ENCODE measurements at places on chromosomes 5 and 9.

- DNase-seq = no peak
Observed at GRCh38 chr9:136429683-136430491, 9.8 kb downstream of the INPP5E start.

DNA sequence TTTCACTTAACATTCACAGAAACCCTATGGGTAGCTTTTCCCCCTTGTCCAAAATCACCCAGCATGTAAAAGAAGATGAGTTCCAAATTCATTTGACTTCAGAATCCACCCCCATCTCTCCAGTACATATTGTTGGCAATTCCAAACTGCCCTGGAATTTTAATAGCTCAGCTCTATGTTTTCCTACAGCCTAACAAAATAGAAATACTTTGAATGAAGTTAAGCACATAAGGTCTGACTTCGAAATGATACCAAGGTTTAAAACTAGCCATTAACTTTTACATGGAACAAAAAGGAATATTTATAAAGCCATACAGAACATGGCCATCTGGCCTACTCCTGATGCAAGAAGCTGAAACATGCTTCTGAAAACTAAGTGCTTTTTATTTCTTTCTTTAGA is 634.3 kb downstream of the PDE4D start:
- DNase-seq = no peak

DNA sequence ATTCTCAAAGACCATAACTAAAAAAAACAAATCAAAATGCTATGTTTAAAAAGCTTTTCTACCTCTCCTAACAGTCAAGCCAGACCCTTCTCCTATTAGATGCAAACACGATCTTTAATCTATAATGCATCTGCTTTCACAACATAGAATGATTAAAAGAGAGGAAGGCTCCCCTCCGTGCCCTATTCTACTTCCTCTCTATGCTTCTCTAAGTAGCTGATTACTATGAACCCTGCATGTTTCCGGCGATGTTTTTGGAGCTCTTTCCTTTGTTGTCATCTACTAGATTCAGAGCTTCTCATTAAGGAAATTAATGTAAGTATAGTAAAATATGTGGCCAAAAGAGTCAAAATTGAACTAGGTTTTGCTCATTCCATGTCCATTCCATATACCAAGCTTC is 29.2 kb upstream of the CEP120 start:
- DNase-seq = no peak

DNA sequence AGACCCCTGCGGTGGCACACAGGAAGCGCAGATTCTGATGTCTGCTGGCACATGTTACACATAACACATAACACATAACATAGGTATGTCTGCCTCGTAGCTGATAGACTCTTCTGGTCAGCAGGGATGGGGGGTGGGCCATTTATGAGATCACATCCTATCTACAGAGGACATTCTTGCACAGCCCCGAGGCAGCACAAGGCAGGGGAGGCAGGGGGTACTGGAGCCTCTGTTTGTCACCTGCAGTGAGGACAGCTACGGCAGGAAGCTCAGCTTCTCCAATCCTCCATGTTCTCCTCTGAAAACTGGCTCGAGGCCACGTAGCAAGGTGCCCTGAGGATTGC is 16.7 kb upstream of the MED10 start:
- no peak for DNase-seq

GRCh38 chr5:133316346-133317343 is 264.8 kb downstream of the HSPA4 start:
- DNase-seq = no peak

- no peak for DNase-seq
Observed at GRCh38 chr5:89313804-89314588, 431.0 kb upstream of the MEF2C start.

- DNase-seq = no peak
Observed at GRCh38 chr5:72204946-72205345, 97.7 kb downstream of the MAP1B start.

GRCh38 chr5:110663525-110663924 is 62.9 kb downstream of the TMEM232 start:
- DNase-seq = no peak

DNA sequence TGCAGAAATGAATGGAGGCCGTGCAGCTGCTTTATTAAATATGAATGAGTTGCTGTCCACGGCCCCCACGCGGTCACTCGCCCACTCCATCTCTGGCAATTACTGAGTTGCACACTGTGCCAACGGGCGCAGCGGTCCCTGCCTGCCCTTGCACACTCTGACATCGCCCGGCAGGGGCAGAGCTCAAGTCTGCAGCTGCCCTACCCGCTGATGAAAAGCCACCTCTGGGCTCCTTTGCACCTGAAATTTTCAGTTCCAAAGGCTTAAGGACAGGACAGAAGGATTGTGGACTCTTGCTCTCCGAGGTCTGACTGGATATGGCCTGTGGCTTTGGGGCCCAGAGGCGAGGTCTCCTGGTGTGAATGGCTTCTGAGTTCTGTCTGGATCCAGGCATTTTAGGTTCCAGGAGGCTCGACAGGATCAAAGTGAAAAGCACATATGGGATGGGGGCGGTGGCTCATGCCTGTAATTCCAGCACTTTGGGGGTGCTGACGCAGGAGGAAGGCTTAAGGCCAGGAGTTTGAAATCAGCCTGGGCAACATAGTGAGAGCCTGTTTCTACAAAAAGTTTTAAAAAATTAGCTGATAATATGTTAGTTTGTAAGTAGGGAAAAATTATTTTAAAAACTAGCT is 201.8 kb downstream of the PAX5 start:
- DNase-seq = no peak

GRCh38 chr5:72558383-72558782 is 51.2 kb upstream of the ZNF366 start:
- DNase-seq = no peak

DNA sequence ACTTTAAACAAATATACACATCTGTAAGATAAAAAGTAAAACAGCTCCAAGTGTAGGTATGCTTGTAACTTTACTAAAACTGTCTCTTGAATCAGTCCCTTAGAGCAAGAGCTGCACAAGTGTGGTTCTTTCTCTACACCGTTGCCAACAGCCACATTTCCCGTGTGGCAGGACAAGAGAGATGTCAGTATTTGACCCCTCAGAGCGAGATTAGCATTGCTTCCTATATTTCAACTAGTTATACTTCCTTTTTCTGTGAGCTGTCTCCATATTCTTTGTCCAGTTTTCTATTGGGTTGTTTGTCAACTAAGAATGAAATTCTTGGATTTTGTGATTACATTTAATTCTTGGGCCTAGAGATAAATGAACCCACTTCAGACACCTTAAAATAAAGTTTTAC is 8.0 kb downstream of the PLIN2 start:
- DNase-seq = no peak

GRCh38 chr9:22146604-22147003 is 137.5 kb upstream of the CDKN2B start:
- DNase-seq = no peak

Data from NCI-H187 (cell line).